ENCODE measurements at places on chromosomes 3 and 15.

DNA sequence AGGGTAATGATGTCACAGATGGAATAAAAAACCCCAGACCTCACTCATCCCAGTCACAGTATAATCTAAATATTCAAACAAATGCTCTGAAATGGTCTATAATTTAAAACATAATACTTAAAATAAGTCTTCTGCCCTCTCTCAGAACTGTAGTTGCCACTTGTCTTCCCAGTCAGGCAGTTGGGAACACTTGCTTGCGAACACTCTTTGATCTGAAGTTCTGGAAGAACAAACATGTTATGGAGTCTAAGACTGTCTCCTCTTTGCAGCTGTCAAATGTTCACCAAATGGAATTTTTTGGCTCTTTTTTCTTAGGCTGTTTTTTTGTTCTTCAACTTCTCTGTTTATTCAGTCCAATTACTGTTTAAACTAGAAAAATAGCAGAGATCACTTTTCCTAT lies 711.1 kb upstream of the GOLIM4 start:
- ATAC-seq: no peak

DNA sequence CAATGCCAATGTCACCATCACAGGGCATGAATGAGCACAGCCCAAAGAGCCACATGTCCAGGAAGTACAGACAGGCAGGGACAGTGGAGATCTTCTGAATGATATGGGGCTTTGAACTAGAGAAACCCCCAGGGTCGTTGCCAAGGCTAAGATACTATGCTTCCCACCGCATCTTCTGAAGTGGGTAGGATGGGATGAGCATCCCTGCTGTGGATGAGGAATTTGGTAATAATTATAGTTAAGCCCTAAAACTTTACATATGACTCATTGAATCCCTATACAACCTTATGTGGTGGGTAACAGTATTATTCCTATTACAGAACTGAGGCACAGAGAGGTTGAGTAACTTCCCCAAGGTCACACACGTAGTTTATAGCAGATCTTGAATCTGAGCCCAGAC lies 44.2 kb downstream of the WNT5A start:
- no peak for ATAC-seq

GRCh38 chr15:49832511-49832910 lies 211.7 kb downstream of the DTWD1 start:
- peak; percentile 19 for ATAC-seq

GRCh38 chr3:128432971-128433836 lies 33.5 kb downstream of the DNAJB8 start:
- no peak for ATAC-seq

DNA sequence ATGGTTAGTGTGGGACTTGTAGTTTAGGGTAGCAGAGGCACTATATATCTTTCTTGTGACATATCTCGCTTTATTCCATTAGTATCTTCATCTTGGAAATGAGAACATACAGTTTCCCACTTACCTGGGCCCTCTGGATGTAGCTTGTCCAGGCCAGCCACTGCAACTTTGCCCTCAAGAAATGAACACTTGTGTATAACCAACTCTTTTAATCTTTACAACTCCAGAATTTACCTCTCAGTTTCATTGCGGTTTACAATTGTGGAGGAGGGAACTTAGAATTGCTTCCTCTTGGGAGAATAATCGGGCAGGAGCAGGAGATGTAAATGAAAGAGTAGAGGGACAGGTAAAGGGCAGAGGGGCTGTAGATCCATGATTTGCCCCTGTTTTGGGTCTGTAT lies 18.4 kb upstream of the TRA2B start:
- no peak for ATAC-seq

- ATAC-seq: no peak
Measured at GRCh38 chr3:140128217-140128616, 193.2 kb downstream of the CLSTN2 start.

DNA sequence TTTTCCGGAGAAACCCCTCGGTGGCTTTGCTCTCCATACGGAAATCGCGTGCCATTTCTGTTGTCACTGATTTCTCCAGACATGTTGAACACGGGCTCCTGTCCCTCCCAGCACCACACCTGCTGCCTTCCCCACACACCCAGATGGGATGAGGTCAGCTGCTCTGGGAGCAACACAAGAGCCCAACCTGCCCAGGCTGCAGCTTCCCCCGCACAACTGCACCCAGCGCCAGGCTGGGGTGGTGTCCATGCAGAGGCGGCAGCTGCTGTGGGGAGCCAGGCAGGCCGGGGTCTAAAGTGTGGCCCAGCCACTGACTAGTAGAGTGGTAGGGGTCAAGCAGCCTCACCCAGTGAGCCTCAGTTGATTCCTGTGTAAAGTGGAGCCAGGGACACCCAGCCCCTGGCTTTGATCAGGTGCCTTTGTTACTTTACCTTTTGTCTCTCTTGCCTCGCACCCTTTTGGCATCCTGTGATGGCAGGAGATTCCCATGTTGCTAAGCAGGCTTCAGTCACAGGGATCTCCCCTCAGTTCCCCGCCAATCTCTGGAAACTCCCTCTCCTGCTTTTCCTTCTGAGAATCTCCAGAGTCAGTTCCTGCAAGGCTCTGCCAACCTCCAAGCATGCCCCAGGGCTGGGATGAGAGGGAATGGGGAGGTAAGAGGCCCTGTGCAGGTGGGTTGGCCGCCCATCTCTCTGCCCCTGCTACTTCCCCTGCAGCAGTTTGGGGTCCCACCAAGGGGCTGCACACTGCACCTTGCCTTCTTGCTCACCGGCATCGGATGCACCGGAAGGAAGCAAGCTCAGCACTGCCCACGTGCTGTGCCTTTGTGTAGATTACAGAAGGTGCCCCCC lies 91.8 kb upstream of the ALDH1A3 start:
- no peak for ATAC-seq

DNA sequence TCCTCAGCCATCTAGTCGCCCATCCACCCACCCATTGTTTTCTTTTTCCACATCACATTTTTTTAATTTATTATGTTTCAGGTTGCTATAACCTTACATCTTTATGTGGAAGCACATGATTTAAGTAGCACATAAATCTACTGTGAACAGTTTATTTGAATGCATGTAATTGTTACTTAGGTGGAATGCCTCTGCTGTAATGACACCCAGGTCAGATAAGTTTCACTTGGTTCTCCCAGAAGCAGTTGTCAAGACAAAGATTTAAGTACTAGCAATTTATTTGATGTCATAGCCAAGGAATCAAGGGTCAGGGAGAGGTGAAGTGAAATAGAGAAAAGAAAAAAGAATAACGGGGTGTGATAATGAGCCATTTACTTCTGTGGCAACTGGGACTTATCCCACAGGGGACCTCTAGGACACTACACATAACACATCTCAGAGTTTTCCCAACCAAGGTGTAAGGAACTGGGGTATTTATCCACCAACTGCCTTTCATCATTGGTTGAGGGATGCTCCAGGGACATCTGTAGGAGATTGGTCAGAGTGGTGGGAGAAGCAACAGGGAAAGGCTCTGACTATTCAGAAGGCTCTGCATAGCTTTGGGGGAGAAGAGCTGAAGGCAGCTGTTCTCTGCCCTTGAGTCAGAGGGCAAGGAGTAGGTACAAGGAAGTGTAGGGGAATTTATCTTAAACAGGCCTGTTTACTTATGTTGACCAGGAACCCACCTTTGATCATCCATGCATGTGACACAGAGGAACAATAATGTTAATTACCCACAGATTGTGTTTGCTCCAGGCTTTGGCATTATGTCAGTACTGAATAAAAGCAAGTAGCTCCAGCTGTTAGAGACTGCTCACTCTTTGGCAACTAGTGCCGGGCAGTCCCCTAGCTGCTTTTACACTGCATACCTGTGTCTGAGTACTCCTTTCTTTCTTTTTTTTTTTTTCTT lies 94.8 kb downstream of the CD200R1L start:
- ATAC-seq: no peak

- ATAC-seq: peak; percentile 21
Measured at GRCh38 chr3:114454551-114455251, 160.9 kb downstream of the TIGIT start.

GRCh38 chr3:62184559-62184958 lies 188.8 kb downstream of the FEZF2 start:
- no peak for ATAC-seq

- ATAC-seq: no peak
Measured at GRCh38 chr3:188559072-188559429, 405.1 kb downstream of the LPP start.

DNA sequence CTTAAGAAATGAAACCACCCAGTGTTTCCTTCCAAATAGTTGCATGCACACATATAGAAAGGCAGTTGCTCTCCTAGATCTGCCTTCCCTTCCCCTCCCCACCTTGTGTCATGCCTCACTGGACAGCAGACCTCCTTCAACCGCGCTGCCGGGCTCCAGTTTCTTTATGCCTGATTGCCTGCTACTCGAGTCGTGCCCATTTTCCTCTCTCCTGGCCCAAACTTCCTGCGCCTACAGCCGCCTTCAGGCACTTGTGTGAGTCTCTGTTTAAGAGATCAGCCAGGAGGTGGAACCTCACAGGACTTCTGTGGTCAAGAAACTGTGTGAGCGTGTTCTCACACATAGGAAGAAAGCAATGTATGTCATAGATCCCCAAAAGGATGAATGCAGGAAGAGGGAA lies 8.8 kb upstream of the FAM107A start:
- ATAC-seq: no peak

DNA sequence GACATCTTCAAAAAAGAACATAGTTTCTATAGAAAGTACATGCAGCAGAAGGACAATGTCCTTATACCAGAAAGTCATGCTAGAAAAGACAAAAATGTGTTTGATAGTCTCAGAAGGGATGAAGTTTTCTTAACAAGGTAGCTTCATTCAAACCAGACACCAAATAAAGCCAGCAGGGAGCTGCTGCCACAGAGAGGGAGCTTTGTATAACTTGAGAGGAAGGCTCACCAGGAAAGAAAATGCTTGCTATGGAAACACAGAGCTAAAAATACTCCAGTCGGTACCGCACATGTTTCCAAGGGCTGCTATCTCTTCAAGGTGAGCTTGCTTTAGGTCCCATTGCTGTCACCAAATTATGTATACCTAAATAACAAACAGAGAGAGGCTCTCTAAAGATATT lies 1074.8 kb upstream of the ALCAM start:
- no peak for ATAC-seq

DNA sequence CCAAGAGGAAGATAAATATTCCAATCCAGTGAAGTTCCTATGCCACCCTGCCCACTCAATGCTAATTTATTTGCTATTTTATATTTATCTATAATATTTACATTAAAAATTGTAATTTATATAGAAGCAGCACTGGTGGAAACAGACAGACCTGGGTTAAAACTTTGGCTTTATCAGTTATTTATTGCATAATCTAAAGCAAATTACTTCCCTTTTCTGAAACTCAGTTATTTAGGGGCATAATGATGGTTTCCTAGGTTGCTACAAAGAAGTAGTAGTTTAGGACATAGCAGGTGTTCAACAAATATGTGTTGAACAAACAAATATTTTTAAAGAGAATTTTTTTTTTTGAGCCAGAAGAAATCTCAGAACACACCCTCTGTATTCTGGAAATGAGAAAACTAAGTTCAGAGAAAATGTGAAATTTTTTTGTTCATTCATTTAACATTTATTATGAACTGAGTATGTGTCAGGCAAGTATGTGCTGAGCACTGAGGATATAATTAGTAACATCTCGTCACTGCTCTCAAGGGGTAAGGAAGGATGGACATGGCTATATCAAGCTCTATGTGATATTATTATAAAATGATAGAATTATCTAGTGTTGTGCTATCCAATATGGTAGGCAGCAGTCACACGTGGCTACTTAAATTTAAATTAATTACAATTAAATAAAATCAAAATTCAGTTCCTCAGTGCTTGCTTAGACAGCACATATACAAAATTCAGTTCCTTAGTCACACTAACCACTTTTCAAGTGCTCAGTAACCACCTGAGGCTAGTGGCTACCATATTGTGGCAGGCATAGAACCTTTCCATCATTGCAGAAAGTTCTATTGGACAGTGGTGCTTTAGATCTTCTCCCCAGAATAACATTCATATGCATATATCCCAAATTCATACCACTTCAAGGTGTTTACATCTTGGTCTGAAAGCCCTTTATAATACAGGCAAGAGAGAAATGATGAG lies 7.0 kb upstream of the UBE2Q2 start:
- peak; percentile 57 for ATAC-seq

DNA sequence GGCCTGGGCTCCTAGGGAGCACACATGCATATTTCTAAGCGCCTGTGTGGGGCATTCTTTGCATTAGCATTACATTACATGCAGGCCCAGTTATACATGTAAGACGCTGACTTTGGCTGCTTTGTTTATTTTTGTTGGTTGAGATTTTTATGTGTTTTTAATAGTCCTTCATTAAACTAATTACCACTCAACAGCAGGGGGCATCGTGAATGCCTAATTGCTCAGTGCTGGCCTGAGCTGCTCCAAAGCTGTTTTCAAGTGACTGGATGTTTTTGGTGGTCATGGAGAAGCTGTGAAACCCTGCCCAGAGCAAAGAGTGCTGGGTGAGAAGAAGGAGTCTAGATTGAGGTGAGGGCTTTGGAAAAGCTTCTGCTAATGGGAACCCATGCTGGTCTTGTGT lies 41.5 kb downstream of the GPD1L start:
- no peak for ATAC-seq

DNA sequence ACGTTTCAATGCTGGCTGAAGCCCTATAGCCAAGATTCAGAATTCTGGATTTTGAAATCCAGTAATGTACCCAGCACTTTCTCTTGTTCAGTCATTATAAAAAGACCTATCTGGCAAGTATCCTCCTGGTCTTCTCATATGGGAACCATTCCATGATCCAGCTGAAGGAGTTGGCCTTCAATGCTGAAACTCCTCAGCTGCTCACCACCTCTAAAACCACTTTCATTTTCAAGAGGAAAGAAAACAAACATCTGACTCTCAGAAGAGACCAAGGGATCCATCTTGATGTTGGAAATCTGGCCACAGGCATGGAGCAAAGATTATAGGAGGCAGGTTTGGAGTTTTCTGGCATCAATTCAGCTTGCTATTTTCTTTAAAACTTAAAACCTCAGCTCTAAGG lies 235.4 kb downstream of the FMN1 start:
- ATAC-seq: no peak

GRCh38 chr3:11591391-11592282 lies 52.1 kb downstream of the VGLL4 start:
- ATAC-seq: no peak

GRCh38 chr3:185207931-185208746 lies 45.7 kb downstream of the EHHADH start:
- ATAC-seq: peak; percentile 95

DNA sequence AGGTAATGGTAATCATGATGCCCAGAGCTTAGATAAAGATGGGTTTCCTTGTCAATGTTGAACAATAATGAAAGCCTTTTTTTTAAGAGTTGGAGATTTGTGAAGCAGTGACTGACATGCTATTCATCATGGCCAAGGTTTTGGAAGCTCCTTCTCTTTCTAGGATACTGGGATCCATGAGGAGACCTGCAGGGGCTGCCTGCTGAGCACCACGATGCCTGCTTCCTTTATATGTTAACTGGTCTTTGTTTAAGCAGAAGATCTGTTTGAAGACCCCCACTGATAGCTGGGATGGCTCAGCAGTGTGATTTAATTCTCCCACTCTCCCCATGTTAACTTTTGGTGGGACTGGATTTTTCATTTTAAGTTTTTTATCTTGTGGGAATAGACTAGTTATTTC lies 15.8 kb downstream of the RBP1 start:
- ATAC-seq: no peak

GRCh38 chr3:140922634-140923033 lies 19.0 kb upstream of the SLC25A36 start:
- no peak for ATAC-seq
